Spleen (tissue), 13 donors: ENCODE measurements at places on chromosomes 3 and 15. TPM values are rescaled to one million over a fixed set of nuclear protein-coding genes. Genes with fewer than 3 reads are reported as not detected.

The CFAP100 gene
- total RNA-seq: not detected

The TUSC7 gene
- not detected for total RNA-seq

DNA sequence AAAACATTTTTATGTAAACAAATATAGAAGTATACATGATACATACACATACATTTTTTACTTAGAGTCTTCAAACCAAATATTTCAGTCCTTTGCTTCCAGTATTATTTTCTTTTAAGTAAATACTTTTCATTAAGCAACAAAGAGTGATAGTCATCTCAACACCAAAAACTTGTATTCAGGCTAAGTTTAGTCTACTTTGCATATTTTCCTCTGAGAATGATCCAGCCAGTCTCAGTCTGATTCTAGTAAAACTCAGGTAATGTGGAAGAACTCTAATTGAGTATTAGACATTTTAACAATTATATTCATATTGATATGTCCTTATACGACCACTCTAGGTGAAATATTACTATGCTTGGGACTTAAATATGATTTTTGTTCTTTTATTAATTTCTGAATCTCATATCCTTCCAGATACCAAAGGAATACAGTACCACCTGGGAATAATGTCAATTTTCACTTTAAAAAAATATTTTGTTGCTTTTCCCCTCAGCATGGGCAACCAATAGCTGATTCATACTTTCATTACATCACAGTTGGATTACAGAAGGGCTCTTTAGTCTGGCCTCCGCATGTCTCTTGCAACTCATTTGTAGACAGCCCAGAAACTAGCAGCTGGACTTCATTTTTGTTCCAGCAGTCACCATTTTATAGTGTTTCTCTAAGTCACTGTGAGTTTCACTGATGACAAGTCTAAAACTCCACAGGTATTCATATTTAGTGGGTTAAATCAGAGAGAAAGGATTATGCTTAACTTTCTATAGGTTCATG is 390.4 kb downstream of the ZBTB20 start:
- H3K27me3 ChIP-seq: no peaks in the 10 kb centered on the region
- no peaks in the 10 kb centered on the region for H3K4me1 ChIP-seq
- no peak overlapping the region for H3K27ac ChIP-seq
- H3K36me3 ChIP-seq: no peaks in the 10 kb centered on the region
- no peak for DNase-seq

DNA sequence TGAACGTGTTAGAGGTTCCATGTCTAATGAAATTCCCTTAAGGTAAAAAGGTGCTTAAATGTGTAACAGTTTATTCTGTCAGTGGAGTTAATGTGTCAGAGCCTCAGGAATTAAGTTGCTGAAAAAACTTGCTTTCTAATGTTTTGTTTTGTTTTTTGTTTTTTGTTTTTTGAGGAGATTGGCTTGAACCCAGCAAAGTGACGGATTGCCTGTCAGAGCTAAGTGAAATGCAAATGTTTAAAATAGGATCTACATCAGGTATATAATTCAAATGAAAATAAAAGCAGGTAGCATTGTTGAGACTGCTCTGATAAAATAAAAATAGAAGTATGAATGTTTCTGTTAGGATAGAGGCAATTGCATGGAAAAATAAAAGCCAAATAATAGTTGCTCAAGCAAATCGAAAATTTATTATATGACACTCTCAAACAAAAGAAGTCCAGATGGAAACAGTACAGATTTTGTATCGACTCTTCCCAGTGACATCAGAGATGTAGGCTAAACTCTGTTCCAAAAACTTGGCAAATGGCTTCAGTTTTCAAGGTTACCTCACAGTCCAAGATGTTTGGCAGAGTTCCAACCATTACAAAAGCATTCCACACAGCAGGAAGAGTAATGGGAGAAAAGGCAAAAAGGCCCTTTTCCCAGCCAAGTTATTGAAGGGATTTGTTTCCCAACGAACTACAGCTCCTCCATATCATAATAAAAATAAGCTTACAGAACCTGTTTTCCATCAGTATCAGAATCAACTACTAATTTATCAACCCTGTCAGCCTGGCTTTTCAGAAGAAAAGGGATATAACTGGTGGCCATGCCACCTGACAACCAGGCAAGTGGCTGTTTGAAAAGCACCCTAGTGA is 291.0 kb downstream of the TBL1XR1 start:
- no peaks in the 10 kb centered on the region for H3K27me3 ChIP-seq
- no peaks in the 10 kb centered on the region for H3K4me1 ChIP-seq
- DNase-seq: no peak
- H3K36me3 ChIP-seq: no peaks in the 10 kb centered on the region
- no peak overlapping the region for H3K4me3 ChIP-seq

DNA sequence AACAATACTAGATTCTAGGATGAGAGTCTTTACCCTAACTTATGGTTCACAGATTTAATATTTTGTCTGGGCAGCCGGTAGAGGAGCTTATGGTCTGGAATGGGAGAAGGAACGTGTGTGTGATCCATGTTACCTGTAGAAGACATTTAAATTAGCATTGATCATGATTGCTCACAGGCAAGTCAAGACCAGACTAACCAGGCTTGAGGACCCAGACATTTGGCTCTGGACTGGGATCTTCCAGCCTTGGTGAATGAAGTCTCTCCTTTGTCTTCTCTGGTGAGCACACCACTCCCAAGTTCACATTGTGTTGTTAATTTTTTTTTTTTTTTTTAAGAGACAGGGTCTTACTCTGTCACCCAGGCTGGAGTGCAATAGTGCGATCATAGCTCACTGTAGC is 11.7 kb downstream of the ABHD2 start:
- no peak overlapping the region for H3K27ac ChIP-seq
- no peak overlapping the region for H3K4me3 ChIP-seq
- H3K27me3 ChIP-seq: no peaks in the 10 kb centered on the region
- H3K36me3 ChIP-seq: peaks cover 14% of the 10 kb centered on the region

DNA sequence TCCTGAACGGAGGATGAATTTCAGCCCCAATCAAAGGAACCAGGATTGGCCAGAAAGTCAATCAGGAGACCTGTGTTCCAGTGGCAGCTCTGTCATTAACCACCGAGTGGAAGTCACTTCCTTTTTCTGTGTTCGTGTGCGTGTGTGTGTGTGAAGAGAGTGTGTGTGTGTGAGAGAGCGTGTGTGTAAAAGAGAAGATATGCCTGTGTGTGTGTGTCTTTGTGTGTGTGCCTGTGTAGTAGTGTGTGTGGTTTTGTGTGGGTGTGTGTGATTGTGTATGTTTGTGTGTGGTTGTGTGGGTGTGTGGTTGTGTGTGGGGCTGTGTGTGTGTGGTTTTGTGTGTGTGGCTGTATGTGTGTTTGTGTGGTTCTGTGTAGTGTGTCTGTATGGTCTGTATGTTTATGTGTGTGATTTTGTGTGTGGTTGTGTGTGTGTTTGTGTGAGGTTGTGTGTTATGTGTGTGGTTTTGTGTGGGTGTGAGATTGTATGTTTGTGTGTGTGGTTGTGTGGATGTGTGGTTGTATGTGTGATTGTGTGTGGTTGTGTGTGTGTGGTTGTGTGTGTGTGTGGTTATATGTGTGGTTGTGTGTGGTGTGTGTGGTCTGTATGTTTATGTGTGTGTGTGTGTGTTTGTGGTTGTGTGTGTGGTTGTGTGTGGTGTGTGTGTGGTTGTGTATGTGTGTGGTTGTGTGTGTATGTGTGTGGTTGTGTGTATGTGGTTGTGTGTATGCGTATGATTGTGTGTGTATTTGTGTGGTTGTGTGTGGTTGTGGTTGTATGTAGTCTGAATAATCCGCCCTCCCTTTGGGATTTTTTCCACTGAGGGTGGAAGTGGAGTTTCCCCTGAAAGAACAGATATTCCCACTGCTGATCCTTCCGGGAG is 314.4 kb downstream of the SHQ1 start:
- H3K4me1 ChIP-seq: peaks cover 4% of the 10 kb centered on the region
- no peak overlapping the region for H3K4me3 ChIP-seq
- no peak overlapping the region for H3K27ac ChIP-seq
- no peaks in the 10 kb centered on the region for H3K27me3 ChIP-seq

GRCh38 chr15:27867861-27868260 is 231.3 kb downstream of the OCA2 start:
- no peaks in the 10 kb centered on the region for H3K4me1 ChIP-seq
- H3K4me3 ChIP-seq: no peak overlapping the region
- no peaks in the 10 kb centered on the region for H3K36me3 ChIP-seq
- no peak for DNase-seq

DNA sequence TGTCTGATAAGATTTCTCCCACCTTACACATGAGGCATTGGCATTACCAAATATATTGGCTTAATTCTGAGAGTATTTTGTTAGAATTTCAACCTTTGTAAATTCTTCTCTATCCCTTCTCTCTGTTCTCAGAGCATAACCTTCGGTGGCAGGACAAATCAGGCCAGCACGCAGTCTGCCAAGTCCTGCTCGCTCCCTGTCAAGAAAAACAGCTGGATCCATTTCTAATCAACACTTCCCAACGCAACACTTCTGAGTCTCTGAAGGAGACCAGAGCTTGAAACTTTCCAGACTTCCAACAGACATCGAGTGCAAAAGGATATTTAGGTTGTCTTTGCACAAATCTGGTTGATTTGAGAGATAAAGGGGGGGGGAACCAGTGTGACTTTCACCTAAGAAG is 125.7 kb downstream of the SV2B start:
- no peaks in the 10 kb centered on the region for H3K27me3 ChIP-seq
- H3K36me3 ChIP-seq: no peaks in the 10 kb centered on the region
- H3K4me1 ChIP-seq: no peaks in the 10 kb centered on the region
- no peak for DNase-seq
- no peak overlapping the region for H3K27ac ChIP-seq

- peak overlapping the region; percentile 82 for H3K27ac ChIP-seq
- H3K4me3 ChIP-seq: peak overlapping the region; percentile 94
- no peaks in the 10 kb centered on the region for H3K27me3 ChIP-seq
- H3K36me3 ChIP-seq: peaks cover 58% of the 10 kb centered on the region
- DNase-seq: peak; percentile 94
- peaks cover 92% of the 10 kb centered on the region for H3K4me1 ChIP-seq
Observed at GRCh38 chr3:52052831-52053306, 3.5 kb downstream of the DUSP7 start.

GRCh38 chr3:142976621-142977398 is 13.3 kb upstream of the PAQR9 start:
- H3K4me1 ChIP-seq: peaks cover 4% of the 10 kb centered on the region
- H3K27ac ChIP-seq: peak overlapping the region; percentile 10
- peak; percentile 87 for DNase-seq
- no peaks in the 10 kb centered on the region for H3K36me3 ChIP-seq
- no peak overlapping the region for H3K4me3 ChIP-seq

DNA sequence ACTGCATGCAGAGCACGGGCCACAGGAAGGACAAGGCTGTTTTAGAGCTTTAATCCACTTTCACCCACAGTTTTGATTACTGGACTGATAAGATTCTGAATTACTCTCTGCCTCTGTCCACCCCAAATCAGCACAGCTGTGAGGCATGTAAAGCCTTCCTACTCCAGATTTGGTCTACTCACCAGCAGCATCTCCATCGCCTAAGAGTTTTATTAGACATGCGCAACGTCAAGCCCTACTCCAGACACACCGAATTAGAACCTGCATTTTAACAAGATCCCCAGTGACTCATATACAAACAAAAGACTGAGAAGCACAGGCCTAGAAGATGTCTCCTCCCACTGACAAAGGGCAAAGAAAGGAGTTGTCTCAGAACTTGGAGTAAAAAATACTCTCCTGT is 221.2 kb downstream of the TUSC7 start:
- H3K36me3 ChIP-seq: no peaks in the 10 kb centered on the region
- no peaks in the 10 kb centered on the region for H3K27me3 ChIP-seq
- H3K4me3 ChIP-seq: no peak overlapping the region
- no peak for DNase-seq

GRCh38 chr3:5264093-5264600 is 76.6 kb downstream of the EDEM1 start:
- H3K4me1 ChIP-seq: peaks cover 7% of the 10 kb centered on the region
- H3K27ac ChIP-seq: no peak overlapping the region
- DNase-seq: no peak
- no peak overlapping the region for H3K4me3 ChIP-seq

The COLQ gene
- total RNA-seq: 7.0 TPM

The KBTBD12 gene
- total RNA-seq: 0.09 TPM

GRCh38 chr15:72197460-72198355 is at the start of gene GRAMD2A:
TSS of gene GRAMD2A (minus strand) at chr15:72197787.
- peaks cover 49% of the 10 kb centered on the region for H3K27me3 ChIP-seq
- peak; percentile 73 for DNase-seq
- H3K27ac ChIP-seq: no peak within 1 kb of the TSS
- H3K4me3 ChIP-seq: peak within 1 kb of the TSS; percentile 37
- no peaks in the 10 kb centered on the region for H3K4me1 ChIP-seq

DNA sequence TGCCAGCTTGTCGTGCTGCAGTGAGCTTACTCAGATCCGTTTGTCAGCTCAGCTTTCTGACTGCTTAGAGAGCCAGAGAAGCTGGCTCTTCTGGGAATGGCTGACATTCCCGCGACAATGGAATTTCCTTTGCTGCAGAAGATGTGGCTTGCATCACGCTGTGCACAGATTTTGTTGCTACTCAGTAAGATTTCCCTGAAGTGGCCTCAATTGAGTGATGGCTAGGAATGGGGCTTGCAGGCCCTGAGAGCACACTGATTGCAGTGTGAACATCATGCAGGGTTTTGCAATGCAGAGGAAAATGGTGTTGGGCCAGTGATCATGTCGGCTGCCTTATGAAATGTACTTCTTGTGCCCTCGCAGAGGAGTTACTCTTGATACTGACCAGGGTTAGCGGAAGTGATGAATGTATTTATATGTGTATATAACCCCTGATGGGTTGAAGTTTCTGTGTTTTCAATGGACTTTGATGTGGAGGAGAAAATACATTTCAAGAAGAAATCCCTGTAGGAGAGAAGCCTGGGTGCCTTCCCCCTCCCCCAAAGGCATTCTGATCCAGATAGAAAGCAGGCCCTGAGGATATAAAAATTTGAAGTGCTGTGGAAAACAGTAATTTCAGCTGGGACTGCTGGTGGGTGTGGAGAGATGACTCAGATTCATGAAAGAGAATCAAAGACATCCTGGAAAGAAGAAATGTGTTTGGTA is 102.5 kb upstream of the PDZRN3 start:
- no peak for DNase-seq
- H3K4me1 ChIP-seq: no peaks in the 10 kb centered on the region
- H3K27ac ChIP-seq: peak overlapping the region; percentile 54
- no peaks in the 10 kb centered on the region for H3K36me3 ChIP-seq
- H3K4me3 ChIP-seq: no peak overlapping the region

The FGF12 gene
- 26.7 TPM for total RNA-seq

GRCh38 chr3:177185035-177185574 is 12.2 kb downstream of the TBL1XR1 start:
- DNase-seq: no peak
- H3K27ac ChIP-seq: no peak overlapping the region
- peaks cover 91% of the 10 kb centered on the region for H3K4me1 ChIP-seq
- H3K27me3 ChIP-seq: no peaks in the 10 kb centered on the region

GRCh38 chr3:66082679-66083078 is 44.0 kb upstream of the MAGI1 start:
- no peak overlapping the region for H3K4me3 ChIP-seq
- no peaks in the 10 kb centered on the region for H3K4me1 ChIP-seq
- H3K27ac ChIP-seq: no peak overlapping the region

GRCh38 chr3:12797892-12798558 is 1.5 kb downstream of the CAND2 start:
- H3K4me3 ChIP-seq: no peak overlapping the region
- H3K36me3 ChIP-seq: no peaks in the 10 kb centered on the region
- H3K27me3 ChIP-seq: peaks cover 12% of the 10 kb centered on the region
- peak overlapping the region; percentile 2 for H3K27ac ChIP-seq
- DNase-seq: no peak

The GP9 gene
- 6.1 TPM for total RNA-seq

GRCh38 chr15:84822653-84823281 is 5.6 kb downstream of the ALPK3 start:
- no peak for DNase-seq
- no peaks in the 10 kb centered on the region for H3K36me3 ChIP-seq
- peaks cover 36% of the 10 kb centered on the region for H3K4me1 ChIP-seq
- H3K4me3 ChIP-seq: no peak overlapping the region
